ENCODE measurements at places on chromosomes 11 and 22.

- ATAC-seq = no peak
These were observed 46.4 kb upstream of the EED start for GRCh38 chr11:86198139-86198538.

DNA sequence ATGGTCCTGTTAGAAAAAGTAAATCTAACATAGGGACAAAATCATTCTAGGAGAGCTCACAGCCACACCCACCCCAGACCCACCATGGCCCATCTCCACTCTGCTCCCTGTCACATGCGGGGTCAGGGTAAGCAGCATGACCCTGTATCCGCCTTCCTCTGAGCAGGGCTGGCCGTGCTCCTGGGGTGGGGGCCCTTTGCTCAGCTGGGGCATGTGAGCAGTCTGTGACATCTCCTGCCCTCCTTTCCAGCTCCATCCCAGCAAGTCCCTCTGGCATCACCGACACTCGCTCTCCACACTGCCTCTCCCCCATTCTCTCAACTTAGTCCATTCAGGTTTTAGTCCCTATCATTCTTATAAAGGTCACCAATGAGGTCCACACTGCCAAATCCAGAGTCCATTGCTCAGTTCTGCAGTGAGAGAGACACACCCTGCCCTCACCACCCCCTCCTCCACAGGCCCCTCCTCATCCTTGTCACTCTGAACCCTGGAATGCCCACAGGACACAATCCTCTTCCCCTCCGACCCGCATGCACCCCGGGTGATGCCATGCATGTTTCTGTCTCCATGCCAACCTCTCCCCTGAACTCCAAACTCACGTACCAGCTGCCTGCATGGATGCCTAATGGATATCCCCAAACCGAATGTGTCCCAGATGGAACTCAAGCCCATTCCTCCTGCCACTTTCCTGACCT, 65.1 kb upstream of the PITPNB start:
- ATAC-seq = no peak

DNA sequence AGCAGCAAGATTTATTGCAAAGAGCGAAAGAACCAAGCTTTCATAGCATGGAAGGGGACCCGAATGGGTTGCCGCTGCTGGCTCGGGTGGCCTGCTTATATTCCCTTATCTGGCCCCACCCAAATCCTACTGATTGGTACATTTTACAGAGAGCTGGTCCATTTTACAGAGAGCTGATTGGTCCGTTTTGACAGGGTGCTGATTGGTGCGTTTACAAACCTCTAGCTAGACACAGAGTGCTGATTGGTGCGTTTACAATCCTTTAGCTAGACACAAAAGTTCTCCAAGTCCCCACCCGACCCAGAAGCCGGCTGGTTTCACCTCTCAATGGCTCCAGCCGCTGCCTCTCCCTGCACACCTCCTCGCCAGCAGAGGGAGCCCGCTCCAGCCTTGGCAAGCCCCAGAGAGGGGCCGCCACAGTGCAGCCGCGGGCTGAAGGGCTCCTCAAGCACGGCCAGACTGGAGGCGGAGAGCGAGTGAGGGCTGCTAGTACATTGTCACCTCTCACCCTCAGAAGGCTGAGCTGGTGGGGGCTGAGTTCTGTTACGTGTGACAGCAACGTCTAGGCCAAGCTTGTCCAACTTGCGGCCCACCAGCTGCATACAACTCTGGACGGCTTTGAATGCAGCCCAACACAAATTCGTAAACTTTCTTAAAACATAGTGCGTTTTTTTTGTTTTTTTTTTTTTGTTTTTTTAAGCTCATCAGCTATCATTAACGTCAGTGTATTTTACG, 8.7 kb downstream of the PTH start:
- peak; percentile 92 for ATAC-seq

GRCh38 chr22:49281467-49282340, 546.0 kb downstream of the BRD1 start:
- no peak for ATAC-seq

GRCh38 chr11:79266396-79266795, 174.4 kb downstream of the TENM4 start:
- ATAC-seq = no peak

- ATAC-seq = peak; percentile 97
These were observed 609 bp upstream of the ATF4 start for GRCh38 chr22:39519681-39520225.

DNA sequence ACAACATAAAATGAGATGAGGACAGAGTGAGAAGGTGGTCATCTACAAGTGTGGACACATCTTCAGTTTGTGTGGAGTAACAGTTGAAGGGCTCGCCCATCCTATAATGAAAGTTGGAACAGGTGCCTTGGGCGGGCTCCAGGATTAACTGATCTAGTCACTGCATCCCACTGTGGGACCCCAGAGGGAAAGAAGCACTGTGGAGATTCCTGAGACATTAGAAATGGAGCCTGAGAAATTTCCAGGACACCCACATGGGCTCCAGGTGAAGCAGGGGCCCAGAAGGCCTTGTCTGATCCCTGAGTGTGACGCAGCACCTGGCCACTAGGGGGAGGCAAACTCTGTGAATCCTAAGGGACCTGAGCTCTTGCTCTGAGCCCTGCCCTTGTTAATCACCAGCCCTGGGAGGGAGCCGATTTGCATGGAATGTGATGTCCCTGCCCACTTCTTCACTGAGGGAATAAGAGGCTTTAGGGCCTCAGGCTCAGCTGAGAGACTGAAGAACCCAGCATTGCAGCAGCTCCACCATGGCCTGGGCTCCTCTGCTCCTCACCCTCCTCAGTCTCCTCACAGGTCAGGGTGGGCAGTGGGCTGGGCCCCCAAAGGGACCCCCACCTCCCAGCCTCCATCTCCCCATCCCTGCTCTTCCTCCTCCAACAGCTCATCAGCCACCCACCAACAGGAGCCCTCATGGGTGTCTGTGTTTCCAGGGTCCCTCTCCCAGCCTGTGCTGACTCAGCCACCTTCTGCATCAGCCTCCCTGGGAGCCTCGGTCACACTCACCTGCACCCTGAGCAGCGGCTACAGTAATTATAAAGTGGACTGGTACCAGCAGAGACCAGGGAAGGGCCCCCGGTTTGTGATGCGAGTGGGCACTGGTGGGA, 98.4 kb downstream of the VPREB1 start:
- peak; percentile 72 for ATAC-seq

DNA sequence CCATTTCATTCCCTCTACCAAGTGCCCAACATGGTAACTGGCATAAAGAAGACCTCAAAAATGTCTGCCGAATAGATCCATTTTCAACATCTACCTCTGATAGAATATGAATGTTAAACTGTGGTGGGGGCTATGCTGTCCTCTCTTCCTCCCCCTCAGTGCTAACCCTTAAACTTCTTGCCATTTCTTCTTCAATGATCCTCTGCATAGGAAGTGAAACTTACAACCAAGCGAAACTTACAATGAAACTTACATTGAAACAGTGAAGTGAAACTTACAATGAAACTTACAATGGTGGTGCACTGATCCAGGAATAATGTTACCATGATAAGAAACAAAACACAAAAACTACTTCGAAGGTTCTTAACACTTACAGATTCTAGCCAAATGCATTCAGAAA, 4.7 kb downstream of the RTCB start:
- peak; percentile 81 for ATAC-seq

DNA sequence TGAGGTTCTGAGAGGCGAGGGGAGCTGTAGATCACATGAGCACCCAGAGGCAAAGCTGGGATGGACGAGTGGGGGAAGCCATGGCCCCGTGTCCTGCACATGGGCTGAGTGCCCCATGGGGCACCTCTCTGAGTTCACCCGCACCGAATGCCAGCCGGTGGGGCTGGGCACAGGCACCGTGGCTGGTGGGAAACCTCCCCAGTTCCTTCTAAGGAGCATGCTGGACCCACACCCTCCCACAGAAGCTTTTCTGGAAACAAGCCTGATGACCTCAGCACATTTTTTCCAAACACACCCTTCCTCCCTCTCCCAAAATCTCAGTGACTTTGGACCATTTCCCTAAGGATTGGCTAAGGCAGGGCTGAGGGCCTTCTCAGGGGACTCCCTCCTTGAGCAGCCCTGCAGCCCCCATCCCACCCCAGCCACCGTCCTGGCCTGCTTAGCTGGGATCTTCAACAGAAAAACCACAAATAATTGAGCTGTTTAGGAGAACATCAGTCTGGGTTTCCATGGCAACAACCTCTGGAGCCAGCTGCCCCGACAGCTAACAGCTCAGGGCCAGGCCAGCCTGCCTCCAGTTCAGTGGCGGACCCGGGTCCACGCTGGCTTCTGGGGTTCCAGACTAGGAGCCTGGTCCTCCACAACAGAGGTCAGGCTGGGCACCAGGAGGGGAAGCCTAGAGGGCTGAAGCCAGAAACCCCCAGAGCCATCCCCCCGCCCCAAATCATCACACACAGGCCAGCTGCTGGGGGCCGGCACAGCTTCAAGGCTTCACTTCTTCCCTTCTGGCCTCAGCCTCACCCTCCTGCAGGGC, 18.1 kb upstream of the LINC01488 start:
- ATAC-seq = no peak

GRCh38 chr22:20526628-20527355, 19.4 kb downstream of the MED15 start:
- ATAC-seq = no peak

DNA sequence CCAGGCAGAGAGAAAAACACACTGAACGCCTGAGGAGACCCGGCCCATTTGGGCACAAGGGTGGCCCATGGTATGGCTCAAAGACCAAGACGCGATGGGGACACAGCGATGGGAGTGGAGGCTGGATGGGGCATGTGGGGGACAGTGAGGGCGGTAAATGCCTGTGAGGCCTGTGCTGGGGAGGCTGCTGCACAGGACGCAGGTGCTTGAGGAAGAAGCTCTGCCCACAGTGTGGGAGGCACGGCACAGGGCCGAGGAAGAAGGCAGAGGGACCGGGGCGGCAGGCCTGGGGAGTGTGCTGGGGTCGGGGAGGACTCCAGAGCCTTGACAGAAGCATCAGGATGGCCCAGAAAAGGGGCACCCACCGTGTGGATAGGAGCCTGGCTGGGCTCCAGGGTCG, 75.9 kb upstream of the WNT11 start:
- ATAC-seq = peak; percentile 20

GRCh38 chr11:61448552-61448927, 18.6 kb downstream of the SDHAF2 start:
- no peak for ATAC-seq

- no peak for ATAC-seq
These were observed 5.1 kb upstream of the SEPTIN5 start for GRCh38 chr22:19709063-19709769.

DNA sequence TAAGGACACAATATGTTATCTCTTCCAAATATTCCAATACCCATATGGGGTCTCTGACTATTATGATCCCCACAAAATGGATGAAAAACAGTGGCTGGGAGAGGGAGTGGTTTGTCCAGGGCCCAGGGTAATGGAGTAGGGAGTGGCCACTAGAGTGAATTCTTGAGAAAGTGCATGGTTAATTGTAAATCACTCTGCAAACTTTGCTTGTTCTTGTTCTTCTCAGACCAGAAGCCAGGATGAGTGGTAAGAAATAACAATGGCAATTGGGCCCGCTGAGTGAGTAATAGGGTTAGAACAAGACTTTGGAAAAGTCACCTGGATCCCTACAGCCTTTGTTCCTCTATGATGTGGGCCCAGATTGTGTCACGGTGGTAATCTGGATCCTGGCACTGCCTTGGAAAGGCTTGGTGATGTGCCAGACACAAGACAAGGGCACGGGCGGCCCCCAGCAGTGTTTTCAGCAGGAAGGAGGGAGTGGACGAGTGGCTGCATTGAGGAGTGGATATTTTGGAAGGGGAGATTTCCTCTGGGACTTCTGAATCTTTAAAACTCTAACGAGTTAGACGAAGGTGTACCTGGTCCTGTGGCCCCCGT, 18.2 kb upstream of the KIRREL3 start:
- no peak for ATAC-seq

GRCh38 chr22:25702571-25703167, 39.3 kb upstream of the MYO18B start:
- ATAC-seq = no peak

GRCh38 chr22:46416520-46416871, 81.0 kb downstream of the TRMU start:
- ATAC-seq = no peak

- no peak for ATAC-seq
These were observed 23.4 kb downstream of the CHRDL2 start for GRCh38 chr11:74707602-74708510.

- no peak for ATAC-seq
These were observed 561.6 kb downstream of the MIAT start for GRCh38 chr22:27219036-27219435.

- no peak for ATAC-seq
These were observed 97.7 kb upstream of the TP53I11 start for GRCh38 chr11:45048313-45048841.

- ATAC-seq = no peak
These were observed 23.4 kb downstream of the CBX7 start for GRCh38 chr22:39129081-39129480.

- ATAC-seq = no peak
These were observed 5.2 kb downstream of the IFT27 start for GRCh38 chr22:36770513-36771231.

GRCh38 chr11:34654483-34655334, 33.8 kb downstream of the EHF start:
- ATAC-seq = no peak

DNA sequence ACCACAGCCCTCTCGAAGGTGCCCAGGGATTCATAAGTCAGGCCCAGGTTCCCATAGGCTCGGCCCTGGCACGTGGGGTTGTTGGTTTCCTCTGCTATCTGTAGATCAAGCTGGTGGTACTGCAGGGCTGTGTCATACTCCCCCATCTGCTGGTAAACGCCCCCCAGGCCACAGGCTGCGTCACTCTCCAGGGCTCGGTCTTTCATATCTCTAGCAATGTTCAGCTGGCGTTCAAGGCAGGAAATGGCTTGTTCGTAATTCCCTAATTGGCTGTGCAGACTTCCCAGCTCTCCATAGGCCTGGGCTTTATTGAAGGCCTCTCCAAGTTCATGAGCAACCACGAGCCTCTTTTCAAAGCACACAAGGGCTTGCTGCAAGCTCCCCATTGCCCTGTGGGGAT, 186.4 kb upstream of the PITPNB start:
- no peak for ATAC-seq

DNA sequence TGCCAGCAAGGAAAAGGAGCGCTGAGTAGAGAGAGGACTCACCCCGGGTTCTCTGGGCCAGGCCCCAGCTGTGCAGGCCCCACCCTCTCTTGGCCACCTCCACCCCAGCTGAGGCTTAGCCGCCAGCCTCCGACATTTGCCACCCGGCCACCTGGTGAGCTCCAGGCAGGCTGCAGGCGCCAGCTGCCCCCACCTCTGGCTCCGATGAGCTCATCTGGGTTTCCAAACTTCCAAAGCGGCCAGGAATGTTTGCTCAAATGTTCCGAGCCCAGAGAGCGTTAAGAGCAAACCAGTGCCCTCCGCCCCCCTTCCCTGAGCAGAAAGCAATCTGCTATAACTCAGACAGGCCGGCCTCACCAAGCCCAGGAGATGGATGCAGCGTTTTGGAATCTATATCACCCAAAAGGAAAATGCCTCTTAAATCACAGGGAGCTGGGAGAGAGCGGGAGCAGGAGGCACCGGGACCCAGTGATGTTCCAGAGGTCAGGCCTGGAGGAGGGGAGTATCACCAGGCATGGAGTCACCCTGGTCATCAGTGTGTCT, 9.1 kb upstream of the MN1 start:
- ATAC-seq = no peak

GRCh38 chr11:118923721-118924587, 1.8 kb downstream of the BCL9L start:
- ATAC-seq = no peak

GRCh38 chr11:117610901-117611300, 186.1 kb downstream of the DSCAML1 start:
- ATAC-seq = no peak

GRCh38 chr11:101487775-101488174, 96.0 kb downstream of the TRPC6 start:
- ATAC-seq = no peak

GRCh38 chr11:76856571-76856970, 4.1 kb upstream of the ACER3 start:
- ATAC-seq = no peak

- no peak for ATAC-seq
These were observed 1.2 kb downstream of the DENND6B start for GRCh38 chr22:50325444-50326224.
